ENCODE measurements at places on chromosomes 3 and 15.

DNA sequence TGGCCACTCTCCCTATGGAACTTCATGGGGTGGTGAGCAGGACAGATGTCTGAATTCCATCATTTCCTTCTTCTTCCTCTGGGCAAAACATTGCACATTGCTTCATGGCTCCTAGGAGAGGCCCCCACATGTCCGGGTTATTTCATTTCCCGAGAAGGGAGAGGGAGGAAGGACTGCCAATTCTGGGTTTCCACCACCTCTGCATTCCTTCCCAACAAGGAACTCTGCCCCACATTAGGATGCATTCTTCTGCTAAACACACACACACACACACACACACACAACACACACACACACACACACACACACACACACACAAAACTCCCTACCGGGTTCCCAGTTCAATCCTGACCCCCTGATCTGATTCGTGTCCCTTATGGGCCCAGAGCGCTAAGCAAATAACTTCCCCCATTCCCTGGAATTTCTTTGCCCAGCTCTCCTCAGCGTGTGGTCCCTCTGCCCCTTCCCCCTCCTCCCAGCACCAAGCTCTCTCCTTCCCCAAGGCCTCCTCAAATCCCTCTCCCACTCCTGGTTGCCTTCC lies 1.9 kb downstream of the RHO start:
- DNase-seq: no peak

DNA sequence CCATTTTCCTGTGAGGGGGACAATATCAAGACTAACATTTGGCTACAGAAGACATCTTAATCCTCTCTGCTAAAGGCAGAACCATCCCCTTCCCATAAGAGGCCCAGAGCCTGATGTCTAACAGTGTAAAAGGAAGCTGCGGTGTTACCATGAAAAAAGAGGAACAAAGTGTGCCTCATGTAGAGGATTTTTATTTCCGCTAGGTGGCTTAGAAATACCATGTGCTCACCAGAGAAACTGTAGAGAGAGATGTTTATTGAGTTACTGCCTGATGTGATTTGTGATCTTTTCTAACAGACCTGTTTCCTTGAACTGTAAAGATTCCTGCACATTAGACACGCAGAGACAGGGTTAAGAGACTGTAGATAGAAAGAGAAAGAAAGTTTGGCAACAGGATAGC lies 22.0 kb downstream of the OR5H15 start:
- DNase-seq: no peak

DNA sequence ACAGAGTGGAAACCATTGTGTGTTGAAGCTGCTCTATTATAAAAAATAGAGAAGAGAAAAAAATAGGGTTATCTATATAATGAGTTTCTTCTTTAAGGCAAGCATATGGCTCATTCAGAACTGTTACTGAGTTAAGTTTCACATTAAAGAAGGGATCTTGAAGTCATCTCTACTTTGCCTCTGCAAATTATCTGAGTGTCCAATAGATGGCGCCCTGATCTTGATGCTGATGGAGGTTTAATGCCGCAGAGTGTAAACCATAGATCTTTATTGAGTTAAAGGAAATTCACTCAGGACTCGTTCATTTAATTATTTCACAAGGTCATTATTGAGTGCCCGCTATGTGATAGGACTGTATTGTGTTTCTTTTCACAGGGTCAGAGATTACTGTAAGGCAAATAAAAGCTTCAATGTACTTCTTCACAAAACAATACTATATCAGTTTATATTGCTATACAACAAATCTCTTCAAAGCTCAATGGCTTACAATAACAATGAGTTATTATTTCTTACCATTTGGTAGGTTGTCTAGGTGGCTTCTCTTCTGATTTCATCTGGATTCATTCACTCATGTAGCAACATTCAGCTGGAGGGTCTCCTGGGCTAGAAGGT lies 171.4 kb downstream of the NSUN3 start:
- peak; percentile 2 for DNase-seq

DNA sequence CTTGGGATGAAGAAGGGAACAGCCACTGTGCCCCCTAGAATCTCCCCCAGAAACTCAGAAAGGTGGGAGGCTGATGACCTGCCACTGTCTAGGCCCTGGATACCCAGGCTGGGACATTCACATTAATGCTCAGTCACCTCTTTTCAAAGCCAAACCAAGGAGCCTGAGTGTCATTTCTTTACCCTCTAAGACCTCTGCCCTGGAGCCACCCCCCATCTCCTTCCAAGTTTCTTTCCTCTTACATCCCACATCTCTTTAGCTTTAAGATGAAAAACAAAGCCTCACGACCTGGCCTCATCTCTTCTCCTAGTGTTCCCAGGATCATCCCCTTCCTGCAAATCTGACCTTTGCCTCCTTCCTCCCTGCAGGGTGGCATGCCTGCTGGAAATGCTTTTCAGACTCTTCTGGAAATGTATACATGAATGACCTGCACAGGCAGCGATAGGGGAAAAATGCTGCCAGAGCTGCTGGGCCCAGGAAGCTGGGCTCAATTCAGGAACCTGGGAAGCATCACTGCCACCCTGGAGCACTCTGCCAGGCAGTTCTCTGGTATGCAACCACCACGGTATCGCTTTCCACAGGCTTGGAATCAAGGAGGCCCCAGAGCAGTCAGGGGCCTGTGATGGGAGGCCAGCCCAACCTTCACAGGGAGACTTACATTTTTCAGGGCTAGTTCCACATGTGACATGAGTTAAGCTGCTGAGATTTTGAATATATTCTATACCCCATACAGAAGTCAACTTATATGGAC lies 67.6 kb downstream of the DAPK2 start:
- DNase-seq: no peak

DNA sequence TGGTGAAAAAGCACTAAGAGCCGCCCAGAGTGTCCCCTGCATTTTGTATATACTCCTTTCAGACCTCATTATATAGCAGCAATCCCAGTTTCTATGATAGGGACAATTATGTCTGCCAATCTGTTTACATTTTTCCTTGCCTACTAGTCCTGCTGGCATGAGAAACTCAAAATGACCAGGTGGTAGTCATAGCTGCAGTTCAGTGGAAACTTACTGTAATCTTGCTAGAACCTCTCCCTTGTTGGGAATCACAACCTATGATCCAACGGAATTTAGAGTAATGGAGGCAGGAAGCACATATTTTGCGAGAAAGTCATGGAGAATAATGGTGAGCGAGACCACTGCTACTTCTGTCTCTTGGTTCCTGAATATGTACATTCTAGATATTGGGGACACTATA lies 28.6 kb upstream of the MINAR1 start:
- no peak for DNase-seq

- DNase-seq: no peak
These were observed 68.4 kb downstream of the MTHFS start for GRCh38 chr15:79828447-79828846.

DNA sequence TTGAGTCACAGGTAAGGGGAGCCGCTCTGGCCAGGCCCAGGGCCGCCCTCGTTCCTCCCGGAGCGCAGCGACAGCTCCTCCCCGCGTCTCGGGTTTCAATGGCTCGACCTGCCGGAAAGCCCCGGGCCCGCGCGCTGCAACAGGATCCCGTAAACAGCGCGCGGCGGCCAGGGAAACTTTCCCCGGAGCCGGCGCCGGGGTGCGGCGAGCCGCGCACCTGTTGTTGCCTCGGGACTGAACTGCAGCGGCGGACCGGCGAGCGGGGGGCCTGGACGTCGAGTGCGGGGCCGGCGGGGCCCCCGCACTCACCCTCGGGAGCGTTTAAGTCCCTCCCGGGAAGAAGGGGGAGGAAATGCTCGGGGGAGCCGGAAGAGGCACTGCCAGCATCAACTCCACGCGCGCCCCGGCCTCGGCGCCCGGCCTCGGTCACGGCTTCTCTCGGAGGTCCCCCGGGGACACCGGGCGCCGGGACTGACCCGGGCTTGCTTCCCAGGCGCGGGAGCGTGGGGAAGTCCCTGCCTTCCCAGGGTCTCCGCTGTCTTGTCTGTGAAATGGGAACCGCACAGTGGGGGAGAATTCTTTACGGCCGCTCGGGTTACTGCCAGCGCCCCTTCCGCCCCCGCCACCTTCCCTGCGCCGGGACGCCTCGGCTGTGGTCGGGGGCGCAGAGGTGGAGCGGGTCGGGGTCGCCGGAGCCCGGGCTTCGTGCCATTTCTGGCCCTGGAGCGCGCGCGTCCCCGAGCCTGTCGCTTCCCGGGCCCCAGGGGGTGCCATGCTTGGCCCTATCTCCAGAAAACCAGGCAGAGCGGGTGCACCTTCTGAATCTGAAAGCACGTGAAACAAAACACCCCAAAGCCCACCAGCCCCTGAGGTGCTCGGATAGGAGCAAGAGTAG lies 7.5 kb upstream of the PGPEP1L start:
- no peak for DNase-seq

DNA sequence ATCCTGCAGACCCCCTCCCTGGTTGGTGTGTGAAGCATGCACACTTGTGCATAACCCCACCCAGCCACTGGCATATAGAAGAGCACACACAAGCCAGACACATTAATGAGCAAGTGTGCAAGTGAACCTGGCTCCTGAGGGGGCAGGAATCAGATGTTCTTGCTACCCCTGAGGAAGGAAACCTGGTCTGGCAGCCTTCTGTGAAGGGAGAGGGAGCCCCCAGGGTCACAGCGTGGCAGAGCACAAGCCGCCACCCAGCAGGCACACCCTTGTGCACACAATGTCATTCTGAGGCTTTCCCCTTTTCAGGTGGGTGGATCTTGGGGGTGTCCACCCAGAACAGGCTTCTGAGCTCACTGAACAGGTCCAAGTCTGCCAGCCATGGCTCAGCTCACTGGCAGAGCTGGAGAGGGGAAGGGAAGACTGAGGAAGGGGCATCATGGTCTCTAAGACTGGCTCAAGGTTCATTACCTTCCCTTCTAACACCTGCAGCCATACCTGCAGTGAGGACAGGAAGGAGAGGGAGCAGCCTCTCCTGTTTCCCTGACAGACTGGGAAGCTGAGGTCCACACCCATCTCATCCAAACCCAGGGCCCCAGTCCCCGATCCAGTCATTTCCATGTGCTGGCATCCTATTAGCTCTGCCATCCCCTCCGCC lies 31.6 kb upstream of the SEMA3F start:
- DNase-seq: no peak

GRCh38 chr3:127710155-127710941 lies 37.6 kb downstream of the ABTB1 start:
- no peak for DNase-seq

DNA sequence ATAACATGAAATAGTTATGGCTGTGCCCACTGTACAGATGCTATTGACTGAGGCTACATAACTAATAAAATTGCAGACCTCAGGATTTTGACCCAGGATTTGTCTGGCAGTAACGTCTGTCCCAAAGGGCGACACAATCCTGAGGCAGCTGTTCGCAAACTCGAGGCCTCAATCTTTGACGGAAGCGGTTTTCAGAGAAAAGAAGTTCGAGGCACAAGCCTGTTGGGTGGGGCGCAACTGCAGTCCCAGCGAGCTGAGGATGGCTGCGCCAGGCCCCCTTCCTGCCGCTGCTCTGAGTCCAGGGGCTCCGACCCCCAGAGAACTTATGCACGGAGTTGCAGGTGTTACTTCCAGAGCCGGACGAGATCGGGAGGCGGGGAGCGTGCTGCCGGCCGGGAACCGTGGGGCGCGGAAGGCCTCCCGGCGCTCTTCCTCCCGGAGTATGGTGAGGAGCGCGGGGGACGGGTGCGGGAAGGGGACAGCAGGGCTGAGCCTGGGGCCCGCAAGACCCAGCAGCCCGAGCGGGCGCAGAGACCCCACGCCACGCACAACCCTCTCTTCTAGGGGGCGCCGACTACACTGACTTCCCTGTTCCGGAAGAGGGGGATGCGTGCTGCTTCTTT lies at the start of gene PARP15:
PARP15 (plus strand) TSS at position 242 of the 623 bp plus-strand sequence; CDS start at position 260, 18 bp downstream.
- no peak for DNase-seq

DNA sequence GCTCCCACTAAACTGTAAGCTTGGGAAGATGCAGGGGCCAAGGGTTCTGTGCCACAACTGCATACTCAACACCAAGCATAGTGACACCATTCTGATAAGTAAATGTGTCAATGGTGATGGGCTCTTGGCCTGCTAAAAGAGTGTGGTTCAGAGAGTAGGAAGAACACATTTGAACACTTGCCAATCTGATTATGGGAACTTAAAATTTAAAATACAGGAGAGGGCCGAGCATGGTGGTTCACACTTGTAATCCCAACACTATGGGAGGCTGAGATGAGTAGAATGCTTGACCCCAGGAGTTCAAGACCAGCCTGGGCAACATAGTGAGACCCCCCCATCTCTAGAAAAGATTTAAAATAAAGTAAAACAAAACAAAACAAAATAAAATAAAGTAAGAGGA lies 34.1 kb downstream of the PTPN9 start:
- DNase-seq: no peak

DNA sequence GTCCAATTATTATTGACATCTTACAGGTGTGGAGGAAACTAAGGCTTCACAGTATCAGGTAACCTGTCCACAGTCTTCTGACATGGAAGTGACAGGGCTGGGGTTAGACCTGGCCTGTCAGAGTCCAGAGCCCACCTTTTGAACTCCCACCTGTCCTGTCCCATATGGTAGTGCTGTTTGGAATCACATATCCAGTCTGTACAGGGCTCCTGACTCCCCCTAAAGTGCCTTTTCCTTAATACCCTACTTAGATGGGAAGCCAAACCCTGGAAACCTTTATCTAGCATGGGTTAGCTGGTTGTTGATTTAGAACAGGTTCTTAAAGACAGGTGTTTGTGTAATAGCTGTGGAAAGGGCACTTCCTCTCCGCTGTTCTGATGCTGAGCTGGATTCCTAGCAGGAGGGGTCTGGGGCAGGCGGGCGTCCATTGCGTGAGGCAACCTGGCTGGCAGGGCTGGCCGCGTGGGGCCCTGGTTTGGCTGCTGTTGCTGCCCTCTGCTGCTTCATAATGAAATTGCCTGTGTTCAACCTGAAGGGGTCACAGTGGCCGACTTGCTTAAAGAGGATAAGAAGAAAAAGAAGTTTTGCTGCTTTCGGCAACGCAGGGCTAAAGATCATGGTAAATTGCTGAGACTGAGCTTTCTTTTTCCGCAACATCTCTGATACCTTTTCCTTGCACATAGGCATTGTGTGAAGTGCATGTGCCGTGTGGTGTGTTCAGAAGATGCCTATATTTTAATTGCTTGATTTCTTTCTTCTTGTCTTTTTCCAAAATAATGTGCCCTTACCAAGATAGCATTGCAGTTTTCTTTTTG lies 136.2 kb downstream of the CHDH start:
- DNase-seq: peak; percentile 25

GRCh38 chr3:126996905-126997304 lies 14.0 kb downstream of the PLXNA1 start:
- no peak for DNase-seq

GRCh38 chr15:31266712-31267111 lies 59.9 kb upstream of the KLF13 start:
- no peak for DNase-seq

GRCh38 chr3:66542153-66542552 lies 41.3 kb upstream of the LRIG1 start:
- DNase-seq: no peak

DNA sequence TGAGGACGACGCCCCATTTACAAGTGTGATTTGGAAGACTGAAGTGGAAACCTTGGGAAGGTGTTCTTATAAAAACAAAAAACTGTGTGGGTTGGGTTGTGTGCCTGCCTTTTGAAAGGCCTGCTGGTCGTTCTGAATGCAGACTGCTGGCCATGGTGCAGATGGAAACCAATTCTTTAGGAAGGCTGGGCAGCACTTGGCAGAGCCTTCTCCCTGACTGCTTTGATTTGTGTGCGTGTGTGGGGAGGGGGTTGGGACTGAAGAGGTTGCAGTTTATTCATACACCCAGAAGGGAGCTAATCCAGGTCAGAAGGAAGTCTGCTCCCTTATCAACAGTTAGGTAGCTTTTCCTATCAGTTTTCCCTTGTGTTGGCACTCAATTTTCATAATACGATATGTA lies 288.7 kb downstream of the SOX2 start:
- no peak for DNase-seq

GRCh38 chr3:176574786-176575185 lies 622.5 kb downstream of the TBL1XR1 start:
- no peak for DNase-seq
